A549 treated with CORT108297 at 1 μM for 4 hours (cell line): ENCODE measurements at places on chromosomes 2 and 18. TPM values are rescaled to one million over a fixed set of nuclear protein-coding genes. Genes with fewer than 3 reads are reported as not detected.

The FNDC4 gene
- 3.3 to 5.3 TPM (median 3.9 TPM) in 5 replicates for total RNA-seq

The GULP1 gene
- 31.7 to 47.3 TPM (median 38.4 TPM) in 5 replicates for total RNA-seq

The REG1B gene
- total RNA-seq, result not detected in 5 replicates

The CPLX4 gene
- not detected in 5 replicates for total RNA-seq

The MAP3K2 gene
- 12.4 to 24.4 TPM (median 18.4 TPM) in 5 replicates for total RNA-seq

The SCYGR4 gene
- not detected in 5 replicates for total RNA-seq

The TRIM43 gene
- 0.07 TPM in 1 of 5 replicates, not detected in the others for total RNA-seq

The DLGAP1 gene
- 0.01 to 0.04 TPM in 2 of 5 replicates, not detected in the others for total RNA-seq

The CPO gene
- 0.09 to 0.15 TPM (median 0.12 TPM) in 3 of 5 replicates, not detected in the others for total RNA-seq

The SERPINB12 gene
- not detected in 5 replicates for total RNA-seq

The SAG gene
- total RNA-seq, result not detected in 5 replicates

The LIMS4 gene
- total RNA-seq, result 0.29 to 1.3 TPM (median 0.87 TPM) in 5 replicates

The THSD7B gene
- not detected in 5 replicates for total RNA-seq

The NPPC gene
- 0.20 to 0.29 TPM (median 0.23 TPM) in 4 of 5 replicates, not detected in the other for total RNA-seq
